ENCODE measurements at places on chromosomes 12 and 14.

DNA sequence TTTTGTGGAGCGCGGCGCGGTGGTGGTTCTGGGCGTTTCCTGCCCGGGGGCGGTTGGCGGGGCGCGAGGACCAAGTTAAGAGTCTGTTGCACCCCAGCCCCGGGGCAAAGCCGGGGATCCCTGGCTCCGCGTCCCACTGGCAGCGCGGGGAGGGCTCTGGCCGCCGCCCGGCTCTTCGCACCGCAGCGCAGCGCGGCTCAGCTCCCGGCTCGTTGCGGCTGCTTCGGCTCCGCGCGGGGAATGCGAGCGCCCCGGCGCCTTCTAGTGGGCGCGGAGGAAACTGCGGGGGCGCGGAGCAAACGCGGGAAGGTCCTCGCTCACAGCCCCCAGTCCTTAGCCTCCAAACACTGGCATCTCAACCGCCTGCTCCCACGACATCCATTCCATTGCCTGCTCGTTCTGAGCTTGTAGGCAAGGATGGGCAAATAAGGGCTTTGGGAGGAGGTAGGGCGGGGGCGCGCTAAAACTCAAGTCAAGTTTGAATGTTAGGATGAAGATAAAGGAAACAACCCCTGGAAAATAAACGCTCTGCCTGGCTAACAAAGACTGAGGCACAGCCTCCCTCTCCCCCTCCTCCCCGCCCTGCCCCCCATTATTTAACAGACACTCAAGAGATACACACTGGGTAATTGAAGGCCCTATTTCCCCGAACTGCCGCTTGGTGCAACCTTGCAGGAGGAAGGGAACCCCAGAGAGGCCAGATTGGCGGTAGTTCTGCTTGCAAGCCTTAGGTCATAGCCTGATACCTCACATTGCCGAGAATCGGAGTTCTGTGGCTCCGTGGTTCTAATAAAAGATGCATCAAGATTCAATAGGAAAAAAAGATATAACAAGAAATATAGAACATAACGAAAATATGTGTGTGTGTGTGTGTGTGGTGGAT is at the start of gene B4GALNT1:
B4GALNT1 (minus strand) TSS at position 244 of the 883 bp plus-strand sequence. CDS start 1,069 bp downstream, outside the sequence.
- DNase-seq, result peak; percentile 88

DNA sequence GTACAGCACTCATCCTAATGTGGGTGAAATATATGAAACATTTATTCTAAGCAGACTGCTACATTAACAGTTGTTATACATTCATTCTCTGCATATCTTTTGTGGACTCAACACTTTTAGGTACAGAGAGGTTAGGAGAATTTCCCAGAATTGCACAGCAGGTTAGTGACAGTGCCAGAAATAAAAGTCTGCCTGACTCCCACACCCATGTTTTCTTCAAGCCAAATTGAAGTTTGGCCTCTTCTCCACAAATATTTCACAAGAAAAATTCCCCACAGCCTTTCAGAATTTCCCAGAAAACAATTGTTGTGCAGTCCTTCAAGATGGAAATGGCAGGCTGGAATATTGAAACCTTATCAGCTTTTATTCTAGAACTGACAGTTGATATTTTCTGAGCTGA is 464.8 kb downstream of the RAD51B start:
- DNase-seq, result no peak

DNA sequence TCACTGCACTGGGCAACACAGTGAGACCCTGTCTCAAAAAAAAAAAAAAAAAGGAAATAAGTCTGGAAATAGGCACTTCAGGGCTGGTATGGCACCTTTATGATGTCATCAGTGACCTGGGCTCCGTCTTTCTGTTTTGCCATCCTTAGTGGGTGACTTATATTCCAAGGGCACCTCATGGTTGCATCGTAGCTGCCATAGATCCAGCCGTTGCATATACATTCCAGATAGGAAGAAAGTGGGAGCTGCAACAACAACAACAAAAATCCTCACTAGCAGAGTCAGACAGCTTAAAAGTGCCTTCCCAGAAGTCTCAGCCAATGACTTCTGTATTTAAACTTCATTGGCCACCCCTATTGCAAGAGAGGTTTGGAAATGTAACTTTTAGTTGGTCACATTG is 26.4 kb downstream of the MYL2 start:
- DNase-seq, result no peak

GRCh38 chr12:1883513-1883912 is 34.9 kb downstream of the CACNA2D4 start:
- no peak for DNase-seq

DNA sequence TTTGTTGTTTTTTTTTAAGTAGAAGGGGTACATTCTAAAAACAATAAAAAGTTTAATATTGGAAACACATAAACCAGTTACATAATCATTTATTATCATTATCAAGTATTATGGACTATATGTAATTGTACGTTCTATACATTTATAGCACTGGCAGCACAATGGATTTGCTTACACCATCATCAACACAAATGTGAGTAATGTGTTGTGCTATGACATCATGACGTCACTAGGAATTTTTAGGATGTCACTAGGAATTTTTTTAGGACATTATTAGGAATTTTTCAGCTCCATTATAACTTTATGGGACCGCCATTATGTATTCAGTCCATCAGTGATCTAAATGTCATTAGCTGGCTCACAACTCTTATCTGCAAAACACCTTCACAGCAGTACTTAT is 126.8 kb upstream of the SYT10 start:
- no peak for DNase-seq

DNA sequence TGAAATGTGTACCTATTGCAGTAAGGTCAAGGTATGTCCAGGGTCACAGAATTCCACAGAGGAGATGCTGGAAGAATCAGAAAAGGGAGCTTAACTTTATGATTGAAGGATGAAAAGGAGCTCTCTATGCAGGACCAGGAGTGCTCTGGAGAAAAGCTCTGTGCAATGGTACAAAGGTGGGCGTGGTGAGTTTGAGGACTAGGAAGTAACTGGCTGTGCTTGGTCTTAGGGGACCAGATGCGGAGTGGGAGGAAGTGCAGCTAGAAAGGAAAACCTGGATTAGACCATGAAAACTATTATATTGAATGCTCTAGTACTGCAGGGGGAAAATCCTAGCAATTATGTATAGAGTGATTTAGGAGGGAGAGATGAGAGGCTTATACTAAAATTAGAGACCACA is 56.8 kb downstream of the BTG1 start:
- no peak for DNase-seq

GRCh38 chr12:120265473-120266179 is at the start of gene PXN:
Gene PXN (minus strand): TSS chr12:120265730. CDS start chr12:120265629, 101 bp downstream.
- peak; percentile 89 for DNase-seq

- DNase-seq, result no peak
Measured at GRCh38 chr12:109693160-109693559, 20.5 kb upstream of the FAM222A start.

DNA sequence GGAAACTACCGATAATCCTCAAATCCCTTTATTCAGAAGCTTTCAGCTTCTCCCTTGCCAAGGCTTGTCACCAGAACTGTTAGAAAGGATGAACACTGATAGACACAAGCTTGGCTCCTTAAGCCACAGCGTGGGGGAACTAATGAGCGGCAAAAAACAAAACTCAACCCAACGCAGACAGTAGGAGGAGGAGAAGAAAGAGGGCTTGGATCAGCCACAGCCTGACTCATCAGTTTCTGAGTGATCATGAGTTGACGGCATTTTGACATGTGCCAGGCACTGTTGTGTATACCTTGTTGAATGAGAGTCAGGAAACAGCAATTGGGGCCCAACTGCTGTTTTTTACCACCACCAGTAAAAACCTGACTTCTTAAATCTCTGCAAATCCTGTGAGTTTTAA is 23.7 kb downstream of the PLXNC1 start:
- DNase-seq, result no peak

DNA sequence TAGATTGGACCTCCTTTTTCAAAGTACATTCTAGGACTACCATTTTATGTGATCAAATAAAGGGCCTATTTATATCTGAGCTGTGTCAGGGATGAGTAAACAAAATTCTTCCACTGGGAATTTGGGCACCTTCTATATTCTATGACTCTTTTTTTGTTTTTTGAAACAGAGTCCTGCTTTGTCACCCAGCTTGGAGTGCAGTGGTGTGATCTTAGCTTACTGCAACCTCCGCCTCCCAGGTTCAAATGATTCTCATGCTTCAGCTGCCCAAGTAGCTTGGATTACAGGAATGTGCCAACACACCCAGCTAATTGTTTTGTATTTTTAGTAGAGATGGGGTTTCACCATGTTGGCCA is 64.8 kb downstream of the DRAM1 start:
- DNase-seq, result no peak

- DNase-seq, result peak; percentile 10
Measured at GRCh38 chr12:84502907-84503787, 409.5 kb downstream of the SLC6A15 start.

GRCh38 chr12:84054811-84055210 is 857.8 kb downstream of the SLC6A15 start:
- no peak for DNase-seq
